Liver (tissue), 10 donors: ENCODE measurements at places on chromosomes 1 and 21. TPM values are rescaled to one million over a fixed set of nuclear protein-coding genes. Genes with fewer than 3 reads are reported as not detected.

- DNase-seq: no peak
- H3K4me1 ChIP-seq: no peaks in the 10 kb centered on the region
- H3K27me3 ChIP-seq: no peaks in the 10 kb centered on the region
- H3K4me3 ChIP-seq: no peak overlapping the region
Observed at GRCh38 chr1:147652306-147652705, 18.0 kb downstream of the ACP6 start.

DNA sequence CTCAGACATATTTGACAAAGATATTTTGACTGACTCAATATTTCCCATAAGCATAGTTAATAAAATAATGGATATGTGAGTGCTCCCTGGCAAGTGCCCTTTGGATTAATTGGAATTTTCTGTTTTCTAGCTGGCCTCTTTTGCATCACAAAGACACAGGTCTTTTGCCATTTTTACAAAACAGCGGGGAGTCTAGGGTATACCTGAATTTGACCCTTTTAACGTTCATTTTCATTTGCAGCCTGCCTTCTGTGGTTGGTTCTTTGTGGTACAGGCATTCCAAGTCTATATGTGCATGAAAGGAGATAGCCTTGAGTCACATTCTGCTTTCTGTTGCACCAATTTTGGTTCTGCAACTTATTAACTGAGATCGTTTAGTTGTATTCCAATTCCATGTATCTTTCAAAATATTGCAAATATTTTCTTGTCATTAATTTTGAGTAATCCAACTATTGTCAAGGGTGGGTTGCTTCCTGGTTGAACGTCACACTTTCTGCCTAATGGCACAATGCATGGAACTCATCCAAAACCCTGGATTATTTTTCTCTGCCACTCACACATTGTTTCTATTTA, 171.7 kb downstream of the CRB1 start:
- no peaks in the 10 kb centered on the region for H3K36me3 ChIP-seq
- H3K27ac ChIP-seq: no peak overlapping the region
- no peak for DNase-seq

- peaks cover 11% of the 10 kb centered on the region for H3K4me1 ChIP-seq
- DNase-seq: no peak
- no peaks in the 10 kb centered on the region for H3K27me3 ChIP-seq
- H3K27ac ChIP-seq: no peak overlapping the region
- H3K4me3 ChIP-seq: no peak overlapping the region
Observed at GRCh38 chr1:182301467-182302198, 90.0 kb downstream of the GLUL start.

GRCh38 chr1:168206111-168206510, 19.7 kb upstream of the SFT2D2 start:
- DNase-seq: no peak
- H3K36me3 ChIP-seq: peaks cover 6% of the 10 kb centered on the region
- no peaks in the 10 kb centered on the region for H3K4me1 ChIP-seq
- no peak overlapping the region for H3K27ac ChIP-seq

DNA sequence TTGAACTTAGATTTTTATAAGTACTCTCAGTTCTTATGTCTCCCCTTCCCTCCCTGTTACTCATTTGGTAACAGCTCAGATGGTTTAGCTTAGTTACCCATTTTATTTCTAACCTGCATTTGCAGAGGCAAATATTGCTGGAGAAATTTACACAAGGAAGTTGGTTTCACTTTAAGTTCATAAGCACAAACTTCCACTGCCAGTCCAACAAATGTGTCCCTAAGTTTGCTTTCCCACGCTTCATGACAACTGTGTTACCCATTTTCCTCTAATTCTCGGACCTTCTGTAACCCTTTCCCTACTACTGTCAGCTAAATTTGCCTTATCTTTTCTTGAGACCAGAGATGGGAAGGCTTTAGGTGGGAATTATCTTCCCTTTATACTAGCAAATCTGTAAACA, 63.9 kb upstream of the GPR25 start:
- no peaks in the 10 kb centered on the region for H3K27me3 ChIP-seq
- H3K27ac ChIP-seq: no peak overlapping the region
- no peak overlapping the region for H3K4me3 ChIP-seq
- no peak for DNase-seq

C1QB gene
- polyA plus RNA-seq: 335 TPM
